ENCODE measurements at places on chromosomes 3 and 15. TPM values are rescaled to one million over a fixed set of nuclear protein-coding genes. Genes with fewer than 3 reads are reported as not detected.
A peak's percentile ranks its signal among the peaks of the same experiment; 100 is the strongest.

DNA sequence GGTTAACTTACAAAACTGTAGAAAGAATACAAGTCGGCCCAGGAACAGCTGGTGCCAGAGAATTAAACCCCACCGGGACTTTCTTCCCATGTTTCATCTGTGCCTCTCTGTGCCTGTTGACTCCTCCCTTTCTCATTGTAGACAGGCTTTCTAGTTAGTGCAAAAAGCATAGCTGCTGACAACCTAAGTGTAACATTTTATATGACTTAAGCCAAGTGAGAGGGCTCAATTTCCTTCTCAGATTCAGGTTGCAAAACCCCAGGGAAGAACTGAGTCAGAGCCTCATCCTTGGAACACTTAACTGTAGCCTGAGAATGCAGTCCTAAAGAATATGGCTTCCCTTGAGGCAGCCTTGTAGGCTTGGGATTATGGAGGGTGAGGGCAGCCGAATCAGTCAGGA lies 302.5 kb upstream of the AZI2 start:
- no peaks in the 10 kb centered on the region for H3K4me1 ChIP-seq
- no peak for DNase-seq
- no peak overlapping the region for H3K27ac ChIP-seq
- H3K36me3 ChIP-seq: no peaks in the 10 kb centered on the region
- no peak overlapping the region for H3K4me3 ChIP-seq

DNA sequence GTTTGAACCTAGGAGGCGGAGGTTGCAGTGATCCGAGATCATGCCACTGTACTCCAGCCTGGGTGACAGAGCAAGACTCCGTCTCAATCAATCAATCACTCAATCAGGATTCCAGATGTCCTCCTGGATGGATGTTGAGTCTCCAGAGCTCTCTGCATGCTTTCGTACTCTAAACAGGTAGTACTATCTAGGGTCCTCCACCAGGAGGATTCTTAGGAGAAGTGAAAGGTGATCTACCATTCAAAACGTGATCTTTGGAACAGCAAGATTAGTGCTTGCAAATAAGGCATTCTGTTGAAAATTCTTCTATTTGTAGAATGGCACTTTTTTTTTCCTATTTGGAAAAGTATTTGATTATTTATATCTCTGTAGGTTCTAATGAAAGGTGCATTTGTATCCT lies 34.3 kb downstream of the CNOT10 start:
- H3K27me3 ChIP-seq: no peaks in the 10 kb centered on the region
- H3K4me3 ChIP-seq: no peak overlapping the region
- H3K27ac ChIP-seq: no peak overlapping the region
- DNase-seq: no peak
- no peaks in the 10 kb centered on the region for H3K36me3 ChIP-seq

GRCh38 chr3:29605845-29606244 lies 325.0 kb downstream of the RBMS3 start:
- no peak overlapping the region for H3K27ac ChIP-seq
- H3K4me1 ChIP-seq: no peaks in the 10 kb centered on the region
- H3K36me3 ChIP-seq: no peaks in the 10 kb centered on the region

- H3K27me3 ChIP-seq: no peaks in the 10 kb centered on the region
- no peak overlapping the region for H3K4me3 ChIP-seq
- no peaks in the 10 kb centered on the region for H3K36me3 ChIP-seq
- no peak overlapping the region for H3K27ac ChIP-seq
Observed at GRCh38 chr3:38617137-38617536, 32.4 kb downstream of the SCN5A start.

DNA sequence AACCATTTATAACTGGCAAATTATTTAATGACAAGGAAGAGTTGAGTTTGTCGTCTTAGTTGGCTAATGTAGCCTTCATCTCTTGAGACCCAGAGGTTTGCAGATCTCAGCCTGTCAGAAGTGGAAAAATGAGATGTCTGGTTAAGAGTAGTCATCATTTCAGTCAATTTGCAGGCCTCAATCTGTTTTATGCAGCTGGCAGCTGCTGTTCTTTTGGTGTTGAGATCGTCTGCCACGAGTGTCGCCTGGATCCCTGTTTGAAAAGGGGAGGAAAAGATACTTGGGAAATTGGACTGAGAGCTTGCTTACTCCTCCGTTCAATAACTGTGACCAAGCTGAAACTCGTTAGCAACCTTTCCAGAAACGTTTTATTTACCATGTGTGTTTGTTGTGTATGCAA lies 2.3 kb downstream of the PHLDB2 start:
- no peak overlapping the region for H3K4me3 ChIP-seq
- H3K27me3 ChIP-seq: no peaks in the 10 kb centered on the region
- no peaks in the 10 kb centered on the region for H3K36me3 ChIP-seq
- no peak for DNase-seq
- peak overlapping the region; percentile 92 for H3K27ac ChIP-seq

- H3K4me3 ChIP-seq: no peak overlapping the region
- no peaks in the 10 kb centered on the region for H3K36me3 ChIP-seq
- H3K4me1 ChIP-seq: peaks cover 12% of the 10 kb centered on the region
- H3K27me3 ChIP-seq: no peaks in the 10 kb centered on the region
- DNase-seq: no peak
Observed at GRCh38 chr3:155302891-155303290, 9.4 kb upstream of the STRIT1 start.

DNA sequence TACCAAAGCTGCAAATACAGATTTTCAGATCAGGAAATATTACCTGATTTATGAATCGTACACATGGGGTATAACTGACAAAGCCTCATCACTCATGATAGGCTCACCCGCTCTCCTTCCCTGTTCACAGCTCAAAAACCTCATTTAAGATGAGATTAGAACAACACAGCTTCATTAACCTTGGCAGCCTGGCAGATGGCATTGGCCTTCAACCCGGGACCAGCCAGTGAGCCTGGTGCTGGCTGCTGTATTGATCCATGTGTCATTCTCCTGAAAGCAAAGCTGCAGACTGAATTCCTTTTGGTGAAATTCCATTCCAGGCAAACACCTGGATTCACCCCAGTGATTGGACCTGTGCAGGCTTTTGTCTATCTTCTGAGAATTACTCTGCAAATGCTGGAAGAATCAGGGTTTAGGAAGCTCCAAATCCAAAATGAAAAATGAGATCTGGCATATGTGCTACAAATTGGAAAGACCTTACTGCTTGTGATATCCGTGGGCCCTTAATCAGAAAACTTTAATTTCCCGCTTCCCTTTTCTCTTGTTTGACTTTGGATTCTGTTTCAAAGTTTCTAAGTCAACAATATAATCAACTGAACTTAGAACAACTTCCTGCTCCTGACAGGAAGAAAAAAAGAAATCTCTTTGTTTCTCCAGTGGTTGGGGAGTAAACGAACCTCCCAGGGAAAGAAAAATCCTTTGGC lies 189.1 kb upstream of the KBTBD8 start:
- no peaks in the 10 kb centered on the region for H3K36me3 ChIP-seq
- H3K4me3 ChIP-seq: peak overlapping the region; percentile 42
- H3K4me1 ChIP-seq: peaks cover 21% of the 10 kb centered on the region
- peak overlapping the region; percentile 79 for H3K27ac ChIP-seq
- no peaks in the 10 kb centered on the region for H3K27me3 ChIP-seq
- DNase-seq: no peak

- no peaks in the 10 kb centered on the region for H3K4me1 ChIP-seq
- peaks cover 6% of the 10 kb centered on the region for H3K36me3 ChIP-seq
- no peak overlapping the region for H3K27ac ChIP-seq
- no peaks in the 10 kb centered on the region for H3K27me3 ChIP-seq
- no peak for DNase-seq
Observed at GRCh38 chr15:83940136-83940535, 286.2 kb downstream of the ADAMTSL3 start.

GRCh38 chr3:186259612-186260383 lies 102.2 kb downstream of the DGKG start:
- H3K27me3 ChIP-seq: no peaks in the 10 kb centered on the region
- peak; percentile 67 for DNase-seq
- no peak overlapping the region for H3K27ac ChIP-seq
- H3K4me1 ChIP-seq: no peaks in the 10 kb centered on the region
- H3K4me3 ChIP-seq: no peak overlapping the region

DNA sequence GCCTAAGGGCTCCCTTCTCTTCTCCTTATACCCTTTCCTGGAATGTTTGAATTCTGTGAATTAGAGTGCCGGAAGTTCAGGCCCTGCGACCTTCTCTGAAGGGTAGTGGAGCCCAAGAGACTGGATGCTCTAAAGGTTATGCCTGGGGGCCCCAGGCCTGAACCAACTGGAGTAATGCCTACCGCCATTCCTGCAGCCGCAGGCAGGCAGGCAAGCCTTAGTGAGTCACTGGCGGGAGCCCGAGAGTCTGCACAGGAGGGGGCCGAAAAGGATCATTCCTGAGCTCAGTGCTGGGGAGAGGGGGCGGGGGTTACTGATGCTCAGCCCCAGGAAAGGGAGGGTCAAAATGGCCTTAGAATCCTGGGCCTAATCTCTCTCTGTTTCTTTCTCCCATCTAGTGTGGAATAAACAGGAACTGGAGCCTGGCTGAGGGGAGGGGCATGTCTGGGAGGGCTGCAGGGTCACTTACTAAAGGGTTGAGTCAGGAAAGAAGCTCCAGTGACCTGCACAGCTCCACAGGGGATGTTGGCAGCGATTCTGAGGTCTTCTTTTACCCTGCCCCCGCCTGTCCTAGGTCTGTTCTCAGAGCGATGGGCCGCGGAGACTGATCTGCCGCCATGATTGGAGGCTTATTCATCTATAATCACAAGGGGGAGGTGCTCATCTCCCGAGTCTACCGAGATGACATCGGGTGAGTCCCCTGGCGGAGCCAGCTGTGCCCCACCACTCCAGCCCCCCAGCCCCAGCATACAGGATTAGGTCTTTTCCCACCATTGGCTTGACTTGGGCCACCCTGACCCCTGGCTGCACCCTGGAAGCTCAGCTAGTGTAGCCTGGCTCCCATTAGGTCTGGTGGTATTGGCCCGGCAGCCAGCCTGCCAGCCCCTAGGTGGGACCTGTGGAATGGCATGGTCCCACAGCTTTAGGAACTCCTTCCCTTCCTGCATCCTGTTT lies 2.0 kb downstream of the AP2M1 start:
- peaks cover 18% of the 10 kb centered on the region for H3K4me1 ChIP-seq
- no peak for DNase-seq
- no peaks in the 10 kb centered on the region for H3K27me3 ChIP-seq
- peaks cover 38% of the 10 kb centered on the region for H3K36me3 ChIP-seq

DNA sequence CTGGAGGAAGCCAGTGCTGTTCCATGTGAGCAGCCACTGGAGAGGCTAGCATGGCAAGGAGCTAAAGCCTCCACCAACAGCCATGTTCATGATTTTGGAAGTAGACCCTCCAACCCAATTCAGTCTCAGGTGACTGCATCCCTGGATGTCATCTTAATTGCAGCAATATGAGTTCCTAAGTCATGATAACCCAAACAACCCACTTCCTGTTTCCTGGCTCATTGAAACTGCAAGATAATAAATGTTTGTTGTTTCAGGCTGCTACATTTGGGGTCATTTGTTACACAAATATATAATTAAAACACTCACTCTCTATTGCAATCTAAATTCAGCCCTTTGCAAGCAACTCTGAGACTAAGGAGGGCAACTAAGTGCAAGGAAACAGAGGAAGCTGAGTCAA lies 62.4 kb upstream of the SLC24A5 start:
- H3K27ac ChIP-seq: no peak overlapping the region
- H3K4me3 ChIP-seq: no peak overlapping the region
- no peaks in the 10 kb centered on the region for H3K27me3 ChIP-seq

GRCh38 chr15:58889363-58889762 lies 44.1 kb downstream of the SLTM start:
- H3K36me3 ChIP-seq: peaks cover 78% of the 10 kb centered on the region
- H3K4me3 ChIP-seq: no peak overlapping the region
- H3K27ac ChIP-seq: no peak overlapping the region
- H3K27me3 ChIP-seq: no peaks in the 10 kb centered on the region
- no peaks in the 10 kb centered on the region for H3K4me1 ChIP-seq

DNA sequence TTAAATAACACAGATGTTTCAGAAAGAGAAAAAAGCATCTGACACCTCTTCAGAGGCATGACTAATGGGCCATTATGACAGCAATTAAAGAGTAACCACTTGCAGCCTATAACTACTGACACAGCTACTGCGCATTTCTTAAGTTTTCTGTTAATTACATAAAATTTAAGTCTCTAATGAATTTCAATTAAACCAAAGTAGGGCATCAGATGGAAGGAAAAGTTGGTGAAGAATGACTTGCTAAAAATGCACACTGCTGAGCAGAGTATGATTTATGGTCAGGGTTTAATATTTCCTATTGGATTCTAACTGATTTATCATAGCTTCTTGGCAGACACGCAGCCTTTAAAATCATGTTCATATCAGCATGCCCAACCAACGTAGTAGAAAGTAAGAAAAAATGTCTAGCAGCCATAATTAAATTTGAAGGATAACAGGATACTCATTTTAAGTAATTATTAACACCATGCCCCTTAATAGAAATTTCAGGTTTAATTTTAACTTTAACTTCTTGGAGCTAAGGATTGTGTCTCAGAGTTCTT lies 140.0 kb downstream of the CBLB start:
- no peaks in the 10 kb centered on the region for H3K36me3 ChIP-seq
- DNase-seq: no peak
- no peak overlapping the region for H3K27ac ChIP-seq
- no peak overlapping the region for H3K4me3 ChIP-seq

GRCh38 chr3:186540835-186541226 lies 3.3 kb downstream of the CRYGS start:
- H3K4me1 ChIP-seq: no peaks in the 10 kb centered on the region
- H3K36me3 ChIP-seq: no peaks in the 10 kb centered on the region
- no peaks in the 10 kb centered on the region for H3K27me3 ChIP-seq
- H3K27ac ChIP-seq: no peak overlapping the region

- no peak overlapping the region for H3K4me3 ChIP-seq
- no peaks in the 10 kb centered on the region for H3K27me3 ChIP-seq
- DNase-seq: no peak
- no peaks in the 10 kb centered on the region for H3K4me1 ChIP-seq
Observed at GRCh38 chr3:50651920-50652529, 22.7 kb upstream of the DOCK3 start.

GRCh38 chr3:176842914-176843313 lies 354.4 kb downstream of the TBL1XR1 start:
- no peaks in the 10 kb centered on the region for H3K4me1 ChIP-seq
- no peak for DNase-seq
- H3K27ac ChIP-seq: no peak overlapping the region
- H3K36me3 ChIP-seq: no peaks in the 10 kb centered on the region

Gene UPK1B
- total RNA-seq: 0.08 TPM

Gene LRRC15
- total RNA-seq: 0.08 TPM

Gene ARHGAP31
- total RNA-seq: 4.6 TPM

Gene ZNF385D
- total RNA-seq: 0.50 TPM

Gene FAM3D
- total RNA-seq: not detected

Gene AHSG
- total RNA-seq: 4,470 TPM

Gene PTPRG
- total RNA-seq: 11.2 TPM

Gene CCR2
- total RNA-seq: 3.4 TPM

Gene RGMA
- total RNA-seq: 0.33 TPM

Gene POLR2M
- 230 TPM for total RNA-seq

Gene PRR20G
- total RNA-seq: not detected
